ENCODE measurements at places on chromosomes 6 and 20.

DNA sequence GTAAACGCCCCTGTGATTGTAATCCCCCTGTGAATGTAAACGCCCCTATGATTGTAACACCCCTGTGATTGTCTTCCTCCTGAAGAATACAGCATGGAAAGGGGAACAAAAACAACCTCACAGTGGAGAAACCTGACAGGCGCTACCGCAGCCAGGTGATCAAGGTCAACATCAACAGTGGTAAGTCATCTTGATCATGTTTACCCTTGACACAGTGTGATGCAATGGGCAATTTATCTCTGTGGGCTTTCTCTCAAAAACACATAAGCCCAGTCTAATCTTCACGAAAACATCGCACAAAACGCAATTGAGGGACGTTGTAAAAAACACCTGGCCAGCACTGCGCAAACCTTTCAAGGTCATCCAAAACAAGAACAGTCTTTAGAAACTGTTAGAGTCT, 277.2 kb downstream of the PRKN start:
- no peak for DNase-seq

DNA sequence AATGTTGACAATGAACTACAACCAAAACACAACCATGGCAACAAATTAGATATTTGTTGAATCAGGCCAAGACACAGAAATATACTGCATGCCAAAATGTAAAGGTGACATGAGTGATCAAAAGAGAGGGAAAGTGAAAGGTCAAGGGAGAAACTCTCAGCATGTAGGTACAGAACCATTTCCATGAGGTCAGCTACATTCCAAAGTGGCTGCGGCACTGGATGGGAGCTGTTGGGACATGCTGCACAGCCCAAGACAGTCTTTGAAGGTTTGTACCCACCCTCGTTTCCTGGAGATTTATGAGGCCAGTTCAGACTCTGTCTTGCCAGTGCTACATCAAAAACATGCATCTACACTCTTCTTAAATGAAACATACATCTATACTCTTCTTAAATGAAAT, 579.9 kb downstream of the BMP2 start:
- no peak for DNase-seq

- no peak for DNase-seq
These were observed 175.1 kb downstream of the COL19A1 start for GRCh38 chr6:70041411-70041810.

- DNase-seq: no peak
These were observed 169.4 kb downstream of the SYNDIG1 start for GRCh38 chr20:24638591-24639548.

Measured in CD4-positive, alpha-beta T cell treated with Interleukin-15 for 1 hour (primary cell).